ENCODE measurements at places on chromosomes 13 and 19.

DNA sequence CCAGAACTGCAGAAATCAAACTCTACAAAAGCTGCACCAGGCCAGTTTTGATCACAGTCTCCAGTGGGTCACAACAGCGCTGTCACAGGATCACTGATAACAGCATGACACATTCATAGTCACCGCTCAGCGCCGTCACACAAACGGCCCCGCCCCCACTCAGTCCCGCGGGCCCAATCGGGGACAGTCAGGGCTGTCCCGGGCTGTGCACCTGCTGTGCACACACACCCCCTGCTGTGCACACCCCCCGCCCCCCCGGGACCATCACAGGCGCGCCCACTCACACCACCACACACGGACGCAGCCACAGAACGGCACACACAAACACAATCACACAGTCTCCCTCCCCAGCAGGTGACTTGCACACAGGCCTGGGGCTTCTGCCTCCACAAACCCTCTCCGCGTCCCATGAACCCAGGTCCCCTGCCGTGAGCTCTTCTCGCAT lies 435 bp upstream of the ZNF382 start:
- DNase-seq = peak; percentile 60

GRCh38 chr19:15101479-15102082 lies 5.6 kb upstream of the SYDE1 start:
- peak; percentile 62 for DNase-seq

DNA sequence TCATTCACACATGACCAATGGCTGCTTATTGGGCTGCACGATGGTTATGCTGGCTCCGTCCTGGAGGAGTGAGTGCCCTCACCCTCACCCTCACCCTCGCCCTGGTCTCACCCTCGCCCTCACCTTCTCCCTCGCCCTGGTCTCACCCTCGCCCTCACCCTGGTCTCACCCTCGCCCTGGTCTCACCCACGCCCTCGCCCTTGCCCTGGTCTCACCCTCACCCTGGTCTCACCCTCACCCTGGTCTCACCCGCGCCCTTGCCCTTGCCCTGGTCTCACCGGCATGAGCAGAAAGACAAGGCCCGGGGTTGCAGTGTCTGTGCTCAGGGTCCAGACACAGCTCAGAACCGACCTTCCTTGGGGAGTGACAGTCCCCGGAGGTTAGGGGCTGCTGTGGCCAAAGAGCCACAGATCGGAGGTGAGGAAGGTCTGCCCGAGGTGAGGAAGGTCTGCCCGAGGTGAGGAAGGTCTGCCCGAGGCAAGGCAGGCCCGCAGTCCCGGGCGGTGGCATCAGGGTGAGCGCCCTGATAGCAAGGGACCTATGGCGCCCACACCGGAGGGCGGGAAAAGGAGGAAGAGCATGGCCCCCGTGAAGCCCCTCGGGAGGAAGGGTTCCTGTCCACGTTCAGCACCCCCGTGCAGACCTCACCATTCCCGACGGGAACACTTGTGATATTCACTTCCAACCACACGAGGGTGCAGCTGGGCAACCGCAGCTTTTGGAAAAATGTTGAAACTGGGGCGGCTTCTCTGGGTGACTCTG lies 65.6 kb downstream of the MCF2L start:
- no peak for DNase-seq

DNA sequence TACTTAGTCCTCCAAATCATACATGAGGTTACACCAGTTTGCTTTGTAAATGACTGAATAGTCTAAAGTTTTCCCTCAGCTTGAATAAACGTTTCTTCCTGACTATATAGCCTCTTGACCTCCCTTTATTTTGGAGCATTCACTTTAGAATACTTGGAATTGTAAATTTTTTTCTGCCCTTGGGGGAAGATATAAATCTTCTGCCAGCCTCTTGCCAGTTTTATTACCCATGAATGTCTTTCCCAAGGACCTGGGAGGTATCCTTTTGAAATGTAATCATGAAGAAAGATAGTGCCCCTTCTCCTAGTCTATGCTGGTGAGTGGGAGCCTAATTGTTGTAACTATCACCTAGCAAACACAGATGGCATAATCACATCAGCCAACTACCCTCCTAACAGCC lies 2033.9 kb upstream of the PCDH20 start:
- no peak for DNase-seq

GRCh38 chr13:27005556-27005955 lies 166.1 kb downstream of the USP12 start:
- no peak for DNase-seq
